ENCODE measurements at places on chromosomes 2 and 18.

GRCh38 chr2:195590199-195590860, 66.7 kb upstream of the SLC39A10 start:
- no peak for DNase-seq

DNA sequence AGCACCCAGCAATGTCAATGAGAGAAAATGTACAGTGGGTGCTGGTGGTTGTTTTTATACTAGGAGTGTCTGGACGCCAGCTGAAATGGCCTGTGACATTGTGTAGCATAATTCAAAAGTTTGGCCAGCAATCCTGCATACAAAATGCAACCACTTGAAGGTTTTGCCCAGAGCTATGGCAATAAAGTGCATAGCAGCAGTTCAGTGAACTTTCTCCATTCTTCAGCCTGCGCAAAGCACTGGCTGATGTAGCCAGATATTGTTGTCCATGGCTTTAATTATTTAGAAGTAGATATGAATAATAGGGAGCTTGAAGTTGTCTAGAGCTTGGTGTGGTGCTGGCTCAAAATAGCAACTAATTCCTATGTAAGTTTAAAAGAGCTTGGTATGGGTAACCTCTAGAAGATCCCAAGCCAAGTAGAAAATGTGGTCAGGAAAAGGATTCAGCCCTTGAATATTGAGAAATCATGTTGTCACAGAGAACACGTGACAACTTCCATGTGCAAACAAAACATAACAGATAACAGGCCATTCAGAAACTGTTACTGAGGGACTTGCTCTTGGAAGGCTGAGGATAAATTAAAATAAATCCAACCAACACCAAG, 33.3 kb upstream of the PGAP1 start:
- no peak for DNase-seq

GRCh38 chr2:138247302-138247701, 254.3 kb upstream of the SPOPL start:
- no peak for DNase-seq

DNA sequence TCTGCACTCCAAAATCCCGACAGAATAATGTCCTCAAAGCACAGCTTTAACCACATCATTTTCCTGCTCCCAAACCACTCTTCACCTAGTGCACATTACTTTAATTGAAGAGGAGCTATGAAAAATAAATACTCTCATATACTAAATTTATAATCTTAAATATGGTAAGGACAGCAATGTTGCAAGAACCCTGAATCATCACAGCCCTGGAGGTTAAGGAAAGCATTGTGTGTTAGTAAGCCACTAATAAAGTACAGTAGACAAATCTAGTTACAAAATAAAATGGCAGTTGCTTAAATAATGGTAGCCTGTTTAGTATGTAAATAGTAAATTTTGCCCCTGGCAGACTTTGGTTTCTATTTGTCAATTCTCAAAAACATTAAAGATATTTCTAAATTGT, 27.0 kb upstream of the CCDC178 start:
- DNase-seq, result no peak

- DNase-seq, result no peak
Measured at GRCh38 chr2:47429795-47430194, 26.8 kb downstream of the MSH2 start.

Measured in hematopoietic multipotent progenitor cell treated with erythropoietin and hydrocortisone succinate and interleukin-3 and kit ligand, for 15 days (in vitro differentiated cells).